Mammary epithelial cell (primary cell): ENCODE measurements at places on chromosomes 16 and 17. TPM values are rescaled to one million over a fixed set of nuclear protein-coding genes. Genes with fewer than 3 reads are reported as not detected.

DPEP3 gene
- total RNA-seq, result not detected

- no peak for DNase-seq
Observed at GRCh38 chr17:6166492-6167179, 96.5 kb downstream of the WSCD1 start.

DNA sequence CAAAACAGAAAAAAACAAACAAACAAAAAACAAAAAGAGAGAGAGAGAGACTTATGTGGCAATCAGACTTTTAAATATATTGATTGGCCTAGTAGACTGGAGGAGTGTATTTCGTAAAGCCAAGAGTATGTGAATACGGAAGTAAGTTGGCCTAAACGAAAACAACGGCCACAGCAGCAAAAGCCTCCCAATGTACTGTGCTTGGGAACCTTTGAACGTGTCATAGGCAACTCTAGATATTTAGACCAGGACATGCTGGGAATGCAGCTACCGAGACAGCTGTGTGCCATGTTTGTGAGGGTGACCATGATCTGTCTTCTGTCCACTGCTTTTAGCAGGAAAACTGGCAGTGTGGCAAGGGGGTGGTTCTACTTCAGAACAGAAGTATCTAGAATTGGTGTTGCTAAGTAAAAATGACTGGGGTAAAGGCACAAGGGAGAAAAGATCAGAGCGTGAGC, 7.4 kb downstream of the MAF start:
- DNase-seq, result no peak

CCR7 gene
- 0.17 TPM for total RNA-seq

DNA sequence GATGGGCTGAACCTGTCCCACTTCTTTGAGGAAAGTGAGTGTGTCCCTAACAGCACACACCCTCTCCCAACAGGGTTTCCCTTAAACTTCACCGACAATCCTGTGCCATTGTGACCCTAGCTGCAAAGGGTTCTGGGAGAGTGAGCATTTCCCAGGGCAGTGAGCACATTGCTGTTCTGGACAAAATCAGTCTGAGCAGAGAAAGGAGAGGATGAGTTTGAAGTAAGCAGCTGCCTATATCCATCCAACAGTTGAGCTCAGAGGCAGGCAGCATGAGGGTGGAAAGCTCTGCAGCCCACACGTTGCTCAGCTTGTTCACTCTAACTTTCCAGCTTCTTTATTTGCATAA, 296.5 kb upstream of the MAF start:
- no peak for DNase-seq

LCAT gene
- 13.0 TPM for total RNA-seq

- peak; percentile 26 for DNase-seq
Observed at GRCh38 chr16:64428463-64429113, 693.3 kb downstream of the CDH11 start.

ABCC11 gene
- total RNA-seq, result 0.19 and 0.47 TPM in 2 replicates

DNA sequence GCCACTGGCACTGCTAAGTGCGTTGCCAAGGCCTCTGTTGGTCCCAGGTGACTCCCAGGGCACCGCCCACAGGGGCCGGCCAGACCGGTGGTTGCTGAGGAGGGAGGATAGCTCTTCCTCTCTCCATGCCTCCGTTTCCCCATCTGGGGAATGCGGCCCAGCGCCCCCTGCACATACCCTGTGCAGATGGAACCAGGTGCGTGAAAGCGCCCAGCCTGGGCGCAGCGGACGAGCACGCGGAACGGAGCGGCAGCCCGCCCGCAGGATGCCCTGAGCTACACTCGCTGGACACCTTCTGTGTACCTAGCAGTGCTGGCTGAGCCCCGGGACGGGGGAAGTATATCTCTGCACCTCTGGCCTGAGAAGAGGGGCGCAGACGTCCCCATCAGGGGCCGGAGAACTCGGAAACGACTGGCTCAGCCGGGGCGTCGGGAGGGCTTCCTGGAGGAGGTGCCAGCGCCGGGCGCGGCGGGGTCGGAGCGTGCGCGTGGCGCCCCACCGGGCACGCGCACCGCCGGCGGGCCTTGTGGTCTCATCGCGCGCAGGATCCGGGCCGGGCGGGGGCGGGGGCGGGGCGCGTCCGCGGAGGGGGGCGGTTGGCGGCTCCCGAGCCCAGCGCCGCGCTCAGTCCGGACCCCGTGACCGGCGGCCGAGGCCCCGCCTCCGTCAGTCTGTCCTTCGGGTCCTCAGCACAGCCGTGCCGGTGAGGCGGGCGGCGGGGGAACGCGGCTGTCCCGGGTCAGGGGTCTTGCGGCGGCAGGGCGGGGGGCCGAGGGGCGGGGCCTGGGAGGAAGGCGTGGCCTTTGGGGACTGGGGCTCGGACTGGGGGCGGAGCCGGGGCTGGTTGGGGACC, at the start of the genes CCDC78 and HAGHL:
CCDC78 (minus strand) TSS at position 6 of the 853 bp plus-strand sequence. CDS start 76 bp downstream, outside the sequence.
HAGHL (plus strand) TSS at position 669 of the 853 bp plus-strand sequence. CDS start 404 bp downstream, outside the sequence.
- no peak for DNase-seq

GRCh38 chr16:86306011-86306644, 204.2 kb upstream of the FOXF1 start:
- no peak for DNase-seq

DNA sequence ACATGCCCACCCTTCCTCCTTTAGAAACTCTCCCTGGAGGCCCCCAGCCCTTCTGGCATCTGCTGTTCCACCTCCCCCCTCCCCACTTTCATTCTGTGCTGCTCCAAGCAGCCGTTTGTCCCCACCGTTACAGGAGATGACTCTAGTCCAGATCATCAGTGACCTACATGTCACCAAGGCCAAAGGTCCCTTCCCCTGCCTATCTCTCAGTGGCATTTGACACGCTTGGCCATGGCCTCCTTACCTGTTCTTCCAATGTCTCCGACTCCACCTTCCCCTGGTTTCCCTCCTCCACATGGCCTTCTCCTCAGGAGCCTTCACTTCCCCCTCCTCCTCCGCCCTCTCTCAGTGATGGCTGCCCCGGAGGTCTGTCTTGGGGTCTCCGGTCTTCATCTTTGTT, 9.4 kb downstream of the TMEM92 start:
- no peak for DNase-seq

DNA sequence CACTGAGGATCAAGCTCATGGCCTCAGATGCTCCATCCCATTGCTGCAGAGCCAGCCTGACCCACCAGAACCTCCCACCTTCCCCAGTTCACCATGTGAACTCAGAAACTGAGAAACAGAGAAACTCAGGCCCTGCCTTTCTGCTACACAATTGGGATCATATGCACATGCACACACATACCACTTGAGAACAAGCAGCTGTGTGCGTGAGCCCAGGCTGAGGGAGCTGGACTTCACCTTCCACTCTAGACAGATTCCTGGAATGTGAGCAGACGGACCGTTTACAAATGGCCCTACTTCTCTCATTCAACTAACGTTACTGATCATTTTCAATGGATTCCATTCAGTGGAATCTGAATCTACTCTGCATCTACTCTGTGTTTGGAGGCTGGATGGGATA, 1.7 kb upstream of the SPEM2 start:
- DNase-seq, result no peak

BMERB1 gene
- total RNA-seq, result 15.7 and 18.5 TPM in 2 replicates

RCVRN gene
- total RNA-seq, result not detected

- no peak for DNase-seq
Observed at GRCh38 chr16:79697562-79698112, 97.1 kb upstream of the MAF start.

- DNase-seq, result peak; percentile 80
Observed at GRCh38 chr16:68529931-68530701, 9.0 kb upstream of the ZFP90 start.

DNA sequence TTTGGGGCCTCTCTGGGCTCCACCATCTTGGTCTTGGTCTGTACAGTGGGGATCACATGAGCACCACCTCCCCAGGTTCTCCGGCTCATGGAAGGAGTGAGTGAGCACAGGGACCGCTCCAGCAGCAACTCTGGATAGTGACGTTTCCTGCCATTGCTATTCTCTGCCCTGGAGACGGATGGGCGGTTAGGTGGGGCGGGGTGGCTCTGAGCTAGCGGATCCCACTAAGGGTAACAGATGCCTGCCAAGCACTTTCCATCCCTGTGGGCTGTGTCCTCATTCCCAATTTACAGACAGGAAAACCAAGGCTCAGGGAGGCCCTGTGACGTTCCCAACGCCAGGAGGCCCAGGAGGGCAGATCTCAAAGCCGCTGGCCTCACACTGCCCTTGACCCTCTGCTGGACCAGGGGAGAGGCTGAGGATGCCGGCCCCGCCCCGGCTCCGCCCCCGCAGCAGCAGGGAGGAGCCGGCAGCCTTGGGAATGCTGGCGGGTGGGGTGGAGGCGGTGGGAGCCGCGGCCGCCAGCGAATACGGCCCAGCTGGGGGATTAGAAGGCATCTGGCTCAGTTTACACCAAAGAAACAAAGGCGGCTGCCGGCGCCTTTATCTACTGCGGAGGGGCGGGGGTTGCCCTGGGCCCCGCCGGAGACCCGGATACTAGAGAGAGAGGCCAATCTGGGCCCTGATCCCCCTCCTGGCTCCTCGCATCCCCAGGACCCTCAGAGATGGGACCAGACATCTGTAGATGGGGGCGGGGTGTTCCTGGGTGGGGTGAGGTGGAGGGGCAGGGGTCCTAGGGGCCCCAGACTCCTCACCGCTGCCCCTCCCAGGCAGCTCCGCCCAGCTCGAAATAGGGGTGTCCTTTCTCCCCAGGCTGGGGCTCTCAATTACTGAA, 122.3 kb upstream of the CIBAR2 start:
- no peak for DNase-seq

DNA sequence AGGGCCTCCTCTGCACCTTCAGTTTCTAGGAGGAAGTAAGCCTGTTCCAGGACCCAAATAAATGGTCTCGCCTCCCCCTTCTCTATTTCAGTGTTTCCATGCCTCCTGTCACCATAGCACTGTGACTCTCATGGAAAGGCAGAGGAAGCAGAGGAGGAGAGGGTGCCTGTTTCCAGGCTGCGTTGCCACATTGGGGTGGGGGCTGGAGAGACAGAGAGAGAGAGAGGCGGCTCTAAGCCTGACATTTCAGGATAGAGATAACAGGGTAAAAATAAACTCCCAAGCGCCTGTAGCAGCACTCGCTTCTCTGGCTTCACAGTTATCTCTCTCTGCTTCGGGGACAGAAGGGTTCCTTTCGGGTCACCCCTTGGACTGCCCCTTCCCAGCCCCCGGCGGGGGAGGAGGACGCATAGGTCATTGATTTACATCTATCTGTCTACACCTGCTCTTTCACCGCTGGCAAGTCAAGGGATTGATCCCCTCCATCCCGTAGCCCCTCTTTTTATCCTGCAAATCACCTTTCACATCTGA, 71.2 kb upstream of the MRTFB start:
- no peak for DNase-seq

ZNF75A gene
- total RNA-seq, result 13.7 TPM

NDE1 gene
- 120 and 133 TPM in 2 replicates for total RNA-seq

GRCh38 chr16:85259832-85260167, 147.5 kb upstream of the CIBAR2 start:
- DNase-seq, result no peak

- no peak for DNase-seq
Observed at GRCh38 chr16:82880346-82880745, 253.6 kb downstream of the CDH13 start.

CDH13 gene
- total RNA-seq, result 141 and 171 TPM in 2 replicates

DNA sequence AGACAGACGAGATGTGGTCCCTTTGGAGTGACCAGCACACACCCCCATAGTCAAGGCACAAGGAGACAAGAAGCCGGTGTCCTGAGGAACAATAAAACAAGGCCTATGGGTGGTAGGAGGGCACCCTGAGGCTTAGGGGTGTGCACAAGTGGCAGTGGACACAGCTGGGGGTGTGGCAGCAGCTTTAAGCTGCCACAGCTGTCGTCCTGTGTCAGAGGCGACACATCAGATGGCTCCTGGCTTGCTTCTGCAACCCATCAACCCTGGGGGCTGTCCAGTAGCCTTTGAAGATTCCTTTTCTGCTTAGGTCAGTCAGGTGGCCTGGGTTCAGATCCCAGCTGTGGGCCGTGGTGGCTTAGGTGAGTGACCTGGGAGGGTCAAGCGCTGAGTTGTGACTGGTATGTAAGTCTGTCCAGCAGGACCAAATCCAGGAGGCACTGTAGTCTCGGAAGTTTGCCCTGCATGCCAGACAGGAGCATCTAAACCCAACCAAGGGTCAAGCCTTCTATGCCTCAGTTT, 15.8 kb downstream of the DRC3 start:
- DNase-seq, result no peak

DNA sequence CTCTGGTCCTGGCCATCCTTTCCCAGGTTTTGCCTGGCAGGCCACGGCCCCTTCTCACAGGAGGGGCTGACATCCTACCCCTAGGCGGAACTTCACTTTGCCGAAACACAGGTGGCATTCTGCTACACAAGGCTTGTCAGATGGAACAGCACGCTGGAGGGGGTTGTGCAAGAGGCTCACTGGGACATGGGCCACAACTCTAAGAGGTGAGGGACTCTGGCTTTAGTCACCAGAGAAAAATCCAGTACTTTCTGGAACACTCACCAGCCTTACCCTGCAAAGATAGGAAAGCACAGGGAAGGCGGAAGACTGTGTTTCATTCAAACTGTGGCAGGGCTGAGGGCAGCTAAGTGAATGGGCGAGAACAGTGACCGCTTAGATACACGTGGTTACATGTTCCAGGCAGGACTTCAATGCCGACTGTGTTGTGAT, 18.3 kb downstream of the CDC42EP4 start:
- peak; percentile 91 for DNase-seq
